ENCODE measurements at places on chromosomes 1 and 21.
A peak's percentile ranks its signal among the peaks of the same experiment; 100 is the strongest.

GRCh38 chr1:110249256-110249655 is 39.1 kb downstream of the KCNC4 start:
- DNase-seq, result no peak

DNA sequence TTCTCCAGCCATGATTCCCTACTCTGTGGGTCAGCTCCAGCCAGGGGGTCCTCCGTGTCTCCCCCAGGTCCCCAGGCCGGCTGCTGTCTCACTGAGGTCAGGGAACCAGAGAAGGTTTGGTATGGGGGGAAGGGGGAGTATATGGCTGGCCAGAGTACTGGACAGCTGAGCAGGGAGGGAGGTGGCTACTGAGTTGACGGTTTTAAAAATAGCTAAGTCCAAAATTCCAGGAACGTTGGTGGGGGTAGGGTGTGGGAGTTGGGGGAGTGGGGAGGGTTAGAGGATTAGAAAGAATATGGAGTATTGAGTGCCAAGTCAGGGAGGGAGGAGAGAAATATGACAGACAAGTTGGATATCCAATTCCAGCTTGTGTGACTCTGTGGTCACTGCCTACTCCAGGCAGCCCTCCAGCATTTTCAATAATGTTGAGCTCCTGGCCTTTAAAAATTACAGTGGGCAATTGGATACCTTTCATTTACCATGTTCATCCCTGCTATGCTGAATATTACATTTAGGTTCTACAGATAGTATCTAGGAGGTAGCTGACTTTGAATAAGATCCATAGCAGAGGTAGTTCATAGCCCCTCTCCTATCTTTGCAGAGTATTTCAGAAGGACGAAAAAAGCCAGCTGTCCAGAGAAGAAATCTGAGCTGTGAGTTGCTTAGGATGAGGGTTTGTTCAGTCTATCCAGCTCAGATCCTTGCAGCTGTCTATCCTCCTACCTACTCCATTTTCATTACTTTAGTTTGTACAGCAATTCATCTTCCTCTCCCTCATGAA is at the start of gene HJV:
HJV (minus strand) TSS at position 114 of the 781 bp plus-strand sequence. CDS start 1,504 bp downstream, outside the sequence.
- DNase-seq, result no peak

- no peak for DNase-seq
Measured at GRCh38 chr1:54227091-54227602, 27.2 kb downstream of the MRPL37 start.

DNA sequence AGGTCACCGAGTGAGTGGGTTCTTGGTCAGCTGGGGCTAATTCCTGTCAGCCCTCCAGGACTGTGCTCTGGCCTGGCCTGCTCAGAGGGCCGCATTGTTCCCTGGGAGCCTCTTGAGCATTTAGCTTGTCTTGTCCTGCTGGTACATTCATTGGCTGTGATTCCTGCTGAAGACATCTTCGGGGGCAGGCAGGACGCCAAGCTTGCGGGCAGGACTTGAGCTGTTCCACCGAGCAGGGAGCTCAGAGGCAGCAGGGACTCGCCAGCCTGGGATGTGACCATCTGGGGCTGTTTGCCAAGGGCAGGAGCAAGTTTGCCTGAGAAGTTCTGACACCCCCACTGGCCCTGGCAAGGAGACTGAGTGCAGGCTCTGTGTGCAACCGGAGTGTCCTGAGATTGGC is 7.0 kb upstream of the SLC26A9 start:
- peak; percentile 25 for DNase-seq

DNA sequence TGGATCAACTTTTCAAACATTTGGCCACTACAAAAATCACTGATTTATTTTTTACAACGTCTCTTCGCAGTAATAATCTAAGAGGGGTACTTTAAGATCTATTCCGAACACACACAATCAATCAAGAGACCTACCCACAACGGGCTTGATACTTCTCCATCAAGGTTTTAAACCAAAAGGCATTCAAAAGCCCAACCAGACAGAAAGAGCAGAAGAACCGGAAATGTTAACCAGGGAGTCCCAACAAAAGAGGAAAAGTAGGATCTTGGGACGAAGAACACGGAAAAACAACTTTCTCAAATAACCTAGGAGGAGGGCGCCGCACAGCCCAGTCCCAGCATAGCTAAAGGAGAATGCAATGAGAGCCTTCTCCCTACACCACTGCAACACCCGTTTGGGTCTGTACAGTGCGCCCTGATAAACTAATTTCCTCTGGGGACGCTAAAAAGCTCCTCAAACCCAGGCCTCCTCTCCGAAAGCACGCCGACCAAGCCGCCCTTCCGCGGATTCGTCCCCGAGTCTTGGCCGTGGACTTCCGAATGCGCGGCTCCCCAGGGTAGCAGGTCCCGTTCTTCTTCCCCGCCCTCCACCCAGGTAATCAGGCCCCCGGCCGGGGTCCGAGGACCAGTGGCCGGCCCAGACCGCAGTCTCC is 623 bp downstream of the RPL22 start:
- DNase-seq, result no peak

- DNase-seq, result no peak
Measured at GRCh38 chr21:28018213-28018612, 974.5 kb downstream of the LTN1 start.

- no peak for DNase-seq
Measured at GRCh38 chr1:216169351-216169750, 253.9 kb downstream of the USH2A start.

DNA sequence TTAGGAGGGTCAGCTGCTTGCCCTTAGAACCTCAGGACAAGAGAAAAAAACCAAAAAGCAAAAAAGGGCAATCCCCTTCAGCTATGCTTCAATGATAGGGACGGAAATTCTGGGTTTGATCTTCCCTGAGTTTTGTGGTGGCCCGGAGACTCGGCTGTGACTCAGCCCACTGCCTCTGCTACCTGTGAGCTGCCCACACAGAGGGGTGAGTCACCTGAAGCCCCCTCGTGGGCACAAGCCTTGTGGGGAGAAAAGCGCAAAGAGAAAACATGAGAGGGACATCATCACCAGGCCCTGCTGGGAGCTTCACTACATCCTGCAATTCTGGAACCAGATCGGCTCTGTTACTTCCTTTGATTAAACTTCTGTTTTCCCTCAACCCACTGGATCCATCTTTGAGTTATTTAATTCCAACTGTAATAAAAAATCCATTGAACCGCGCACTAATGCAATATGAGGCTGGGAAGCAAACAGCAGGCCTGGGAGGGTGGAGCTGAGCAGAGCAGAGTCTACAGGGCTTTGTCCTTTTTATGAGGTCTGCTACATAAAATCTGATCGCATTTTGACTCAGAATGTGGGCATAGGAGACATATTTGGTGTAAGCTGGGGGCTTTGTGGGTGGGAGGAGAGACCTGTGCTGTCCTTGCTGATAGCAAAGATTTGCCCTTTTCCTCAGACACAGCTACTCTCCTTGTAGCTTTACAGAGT is 58.7 kb upstream of the STUM start:
- DNase-seq, result no peak

GRCh38 chr1:220001095-220001501 is 45.2 kb downstream of the EPRS1 start:
- no peak for DNase-seq

DNA sequence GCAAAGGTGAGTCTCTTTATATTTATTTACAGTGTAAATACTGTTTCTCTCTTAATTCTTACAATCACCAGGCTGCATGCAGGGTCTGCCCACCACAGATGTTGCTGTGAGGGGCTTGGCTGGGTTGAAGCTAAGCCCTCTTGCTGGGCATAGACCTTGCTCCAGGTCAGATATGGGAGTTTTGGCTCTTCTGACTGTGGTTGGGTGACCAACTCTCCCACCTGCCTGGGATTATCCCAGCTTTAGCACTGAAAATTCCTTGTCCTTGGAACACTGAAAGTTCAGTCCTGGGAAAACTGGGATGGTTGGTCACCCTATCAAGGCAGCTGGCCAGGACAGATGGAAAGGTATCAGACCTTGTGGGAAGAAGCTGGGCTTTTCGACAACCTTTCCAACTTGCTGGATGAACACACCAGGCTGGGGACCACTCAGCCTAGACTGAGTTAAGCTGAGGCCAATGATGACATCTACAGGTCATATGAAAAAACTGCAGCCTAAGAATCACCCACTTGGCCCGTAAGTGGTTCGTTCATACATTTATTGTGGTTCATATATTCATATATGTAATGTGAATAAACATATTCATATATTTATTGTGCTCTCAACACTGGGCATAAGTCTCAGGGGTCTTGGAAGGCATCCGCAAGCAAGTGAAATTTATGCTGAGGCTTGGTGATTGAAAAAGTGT is 26.6 kb upstream of the HPDL start:
- peak; percentile 90 for DNase-seq

- DNase-seq, result peak; percentile 27
Measured at GRCh38 chr1:204872262-204872881, 1.7 kb downstream of the NFASC start.

GRCh38 chr1:218817071-218817470 is 356.6 kb upstream of the LYPLAL1 start:
- no peak for DNase-seq

DNA sequence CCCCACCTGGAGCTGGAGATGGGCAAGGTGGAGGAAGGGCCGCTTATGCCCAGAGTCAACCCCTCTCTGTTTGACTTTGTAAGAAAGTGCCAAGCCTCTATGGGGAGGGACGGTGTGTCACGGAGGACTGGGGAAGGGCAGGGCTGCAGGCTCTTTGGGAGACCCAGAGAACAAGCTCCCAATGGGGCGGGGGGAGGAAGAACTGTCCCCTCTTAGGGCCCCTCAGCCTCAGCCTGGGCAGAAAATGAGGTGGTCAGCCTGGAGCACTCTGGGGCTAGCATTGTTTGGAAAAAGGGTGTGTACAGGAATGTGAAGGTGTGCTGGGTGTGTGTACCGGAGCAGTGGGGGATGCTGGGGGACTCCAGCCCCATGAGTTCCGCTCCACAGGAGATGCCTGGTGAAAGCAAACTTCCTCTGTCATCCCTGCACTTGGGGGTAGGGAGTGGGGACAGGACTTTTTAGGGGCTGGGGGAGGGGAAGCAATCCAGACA is 1.2 kb upstream of the INAVA start:
- DNase-seq, result no peak

DNA sequence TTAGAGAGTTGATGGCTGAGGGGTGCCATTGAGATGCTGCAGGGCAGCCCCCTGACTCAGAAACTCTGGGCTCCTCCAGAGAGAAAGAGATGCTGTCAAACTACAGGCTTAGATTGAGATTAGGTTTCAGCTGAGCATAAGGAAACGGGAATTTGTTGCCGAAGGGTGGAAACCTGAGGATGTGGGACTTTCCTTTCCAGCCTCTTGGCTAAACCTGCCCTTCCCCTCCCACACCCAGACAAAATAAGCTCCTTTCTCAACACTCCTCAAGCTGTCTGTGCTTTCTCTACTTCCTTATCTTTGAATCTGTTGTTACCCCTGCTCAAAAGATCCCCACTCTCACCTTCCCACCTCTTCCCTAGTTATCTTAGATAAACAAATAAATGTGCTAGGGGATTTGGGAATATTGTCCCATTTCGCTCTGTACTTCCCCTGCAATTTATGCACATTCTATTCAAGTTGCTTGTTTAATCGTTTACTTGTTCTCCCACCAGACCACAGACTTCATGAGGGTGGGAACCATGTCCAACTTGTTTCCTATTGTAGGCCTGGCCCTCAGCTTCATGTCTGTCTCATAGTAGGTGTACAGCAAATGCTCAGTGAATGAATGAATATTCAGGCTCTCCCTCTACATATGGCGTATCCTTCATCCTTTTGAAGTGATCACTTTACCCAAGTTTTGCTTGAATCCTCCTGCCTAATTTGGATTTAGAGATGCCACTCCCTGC is 30.6 kb upstream of the MARK1 start:
- no peak for DNase-seq

DNA sequence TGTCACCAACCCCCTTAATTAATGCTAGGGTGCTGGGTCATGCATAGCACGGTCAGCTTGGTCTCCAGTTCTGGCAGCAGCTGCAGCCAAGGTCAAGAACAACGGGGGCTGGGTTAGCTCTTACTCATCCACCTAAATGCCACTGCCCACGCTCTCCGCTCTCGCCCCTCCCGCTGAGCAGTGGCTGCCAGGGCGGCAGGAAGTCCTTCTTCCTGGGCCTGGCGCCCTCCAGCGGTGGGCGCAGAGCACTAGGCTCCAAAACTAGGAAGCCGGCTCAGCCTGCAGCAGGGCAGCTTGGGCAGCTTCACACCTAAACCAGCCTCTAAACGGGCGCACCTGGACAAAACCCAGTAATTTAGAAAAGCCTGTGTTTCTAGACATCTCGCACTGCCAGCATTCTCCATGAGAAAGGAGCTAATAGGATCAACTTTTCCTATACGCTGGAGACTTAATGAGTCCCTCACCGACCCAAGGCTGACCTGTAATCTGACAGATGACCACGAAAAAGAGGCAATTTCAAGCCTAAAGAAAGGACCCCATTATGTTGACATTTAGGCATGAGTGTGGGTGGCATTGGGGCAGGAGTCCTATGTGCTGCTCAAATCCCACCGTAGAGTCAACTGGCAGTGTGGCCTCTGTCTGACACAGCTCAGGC is 78.4 kb upstream of the LRRN2 start:
- peak; percentile 68 for DNase-seq

GRCh38 chr1:53409233-53409632 is 50.0 kb upstream of the DMRTB1 start:
- DNase-seq, result no peak

- DNase-seq, result no peak
Measured at GRCh38 chr1:116826818-116827606, 72.8 kb downstream of the CD2 start.

- peak; percentile 74 for DNase-seq
Measured at GRCh38 chr1:7281821-7282220, 489.3 kb upstream of the VAMP3 start.

- no peak for DNase-seq
Measured at GRCh38 chr1:34780528-34780927, 486 bp upstream of the GJB3 start.

DNA sequence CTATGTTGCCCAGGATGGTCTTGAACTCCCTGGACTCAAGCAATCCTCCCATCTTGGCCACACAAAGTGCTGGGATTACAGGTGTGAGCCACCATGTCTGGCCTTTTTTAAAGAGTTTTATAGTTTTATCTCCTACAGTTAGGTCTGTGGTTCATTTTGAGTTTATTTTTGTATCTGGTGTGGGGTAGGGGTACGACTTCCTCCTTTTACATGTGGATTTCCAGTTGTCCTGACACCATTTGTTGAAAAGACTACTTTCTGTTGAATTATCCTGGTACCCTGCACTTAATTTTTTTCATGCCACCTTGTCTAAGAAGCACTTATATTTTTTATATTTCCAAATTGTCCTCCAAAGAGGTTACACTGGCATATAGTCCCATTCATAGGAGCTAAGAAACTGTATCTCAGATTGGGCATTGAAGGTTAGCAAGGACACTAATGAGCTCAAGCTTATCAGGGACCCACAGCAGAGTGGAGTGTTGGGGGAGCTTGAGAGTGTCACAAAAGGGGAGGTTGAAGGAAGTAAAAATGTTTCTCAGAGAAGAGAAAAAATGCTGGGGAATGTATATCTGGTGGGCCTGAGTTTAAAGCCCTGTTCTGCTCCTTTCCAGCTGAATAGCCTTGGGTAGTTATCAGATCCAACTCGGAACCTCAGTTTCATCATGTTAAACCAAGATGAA is 23.4 kb upstream of the MEF2D start:
- DNase-seq, result no peak

GRCh38 chr1:109827986-109828385 is 64.3 kb upstream of the EPS8L3 start:
- DNase-seq, result no peak

- no peak for DNase-seq
Measured at GRCh38 chr1:95426772-95427171, 192.8 kb downstream of the RWDD3 start.

GRCh38 chr1:101086783-101087182 is 61.2 kb upstream of the DPH5 start:
- DNase-seq, result no peak
